ENCODE measurements at places on chromosomes 7 and 10. TPM values are rescaled to one million over a fixed set of nuclear protein-coding genes. Genes with fewer than 3 reads are reported as not detected.

DNA sequence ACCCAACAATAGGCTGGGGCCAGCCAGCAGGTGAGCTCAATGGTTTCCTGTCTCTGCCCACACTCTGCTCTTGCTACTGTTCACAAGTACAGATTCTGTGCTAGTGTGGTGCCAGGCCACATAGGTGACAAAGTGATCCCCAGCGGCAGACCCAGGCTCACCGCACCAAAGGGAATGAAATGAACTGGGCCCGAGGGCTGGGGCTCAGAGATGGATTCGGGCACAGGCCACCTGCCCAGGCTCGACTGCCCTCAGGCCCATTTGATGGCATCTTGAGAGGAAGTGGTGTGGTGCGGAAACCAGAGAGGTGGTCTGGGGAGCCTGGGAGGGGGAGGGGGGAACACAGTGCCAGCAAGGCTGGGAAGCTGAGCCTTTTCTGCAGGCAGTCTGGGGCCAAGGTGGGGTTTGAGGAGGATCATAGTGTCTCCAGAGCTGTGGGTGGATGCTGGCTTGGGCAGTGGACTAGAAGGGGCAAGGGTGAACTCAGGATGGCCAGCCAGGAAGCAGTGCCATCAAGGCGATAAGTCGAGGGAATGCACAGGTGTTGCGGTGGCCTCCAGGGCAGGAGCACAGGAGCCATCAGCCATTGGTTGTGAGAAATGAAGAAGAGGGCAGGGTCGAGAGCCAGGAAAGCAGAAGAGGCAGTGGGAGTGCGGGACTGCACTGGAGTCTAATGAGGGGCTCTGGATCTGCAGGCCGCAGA, 85.2 kb downstream of the ARHGAP22 start:
- DNase-seq = no peak

DNA sequence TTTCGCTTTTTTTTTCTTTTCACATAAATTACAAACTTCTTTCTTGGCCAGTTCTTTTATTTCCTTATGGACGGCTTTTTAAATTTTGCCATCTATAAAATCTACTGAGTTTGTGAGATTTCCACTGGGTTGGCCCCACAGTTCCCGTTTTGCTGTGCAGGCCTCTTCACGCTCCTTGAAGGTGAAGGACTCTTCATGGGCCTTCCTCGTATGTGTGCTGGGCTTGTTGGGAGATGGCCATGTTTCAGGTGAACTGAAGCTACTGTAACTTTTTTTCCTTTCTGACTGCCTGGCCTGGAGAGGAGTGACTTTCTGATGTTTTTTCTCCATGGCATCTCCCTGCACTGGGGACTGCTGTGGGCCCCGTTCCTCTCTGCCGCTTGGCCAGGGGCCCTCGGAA, 262.4 kb downstream of the COBL start:
- DNase-seq = no peak

DNA sequence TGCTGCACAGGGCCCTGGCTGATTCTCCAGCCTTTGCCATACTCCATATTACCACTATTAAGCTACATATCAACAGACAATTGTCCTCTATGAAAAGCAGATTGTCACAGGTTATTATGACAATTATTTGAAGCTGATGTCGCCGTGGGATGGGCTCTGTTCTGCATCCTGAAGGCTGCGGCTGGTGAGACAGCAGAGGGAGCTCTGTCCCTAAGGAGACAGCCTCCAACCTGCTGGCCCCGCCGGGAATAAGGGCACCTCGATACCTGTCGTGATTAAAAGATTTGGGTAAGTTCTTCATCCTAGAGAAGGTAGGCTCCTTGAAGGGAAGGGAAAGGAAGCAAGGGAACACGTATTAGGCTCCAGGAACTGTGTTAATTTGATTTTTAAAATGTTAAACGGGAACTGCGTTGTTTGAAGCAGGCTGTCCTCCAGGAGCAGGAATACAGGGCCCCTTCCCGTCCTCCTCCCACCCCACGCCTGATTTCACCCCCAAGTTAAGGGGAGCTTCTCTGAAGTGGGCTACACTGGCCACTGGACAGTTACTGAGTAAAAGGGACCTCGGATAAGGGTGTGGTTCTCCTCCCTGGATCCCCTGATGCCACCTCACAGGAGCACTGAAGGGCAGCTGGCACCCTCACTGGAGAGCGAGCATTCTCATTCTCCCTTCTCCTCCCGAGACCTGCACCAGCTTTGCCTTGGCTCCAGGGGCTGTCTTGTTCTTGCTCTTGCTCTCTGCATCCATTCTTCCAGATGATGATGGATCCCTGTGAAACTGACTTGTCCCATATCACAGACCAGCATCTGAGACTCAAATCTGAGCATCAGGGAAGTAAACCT, 11.8 kb upstream of the TIAL1 start:
- DNase-seq = no peak

DNA sequence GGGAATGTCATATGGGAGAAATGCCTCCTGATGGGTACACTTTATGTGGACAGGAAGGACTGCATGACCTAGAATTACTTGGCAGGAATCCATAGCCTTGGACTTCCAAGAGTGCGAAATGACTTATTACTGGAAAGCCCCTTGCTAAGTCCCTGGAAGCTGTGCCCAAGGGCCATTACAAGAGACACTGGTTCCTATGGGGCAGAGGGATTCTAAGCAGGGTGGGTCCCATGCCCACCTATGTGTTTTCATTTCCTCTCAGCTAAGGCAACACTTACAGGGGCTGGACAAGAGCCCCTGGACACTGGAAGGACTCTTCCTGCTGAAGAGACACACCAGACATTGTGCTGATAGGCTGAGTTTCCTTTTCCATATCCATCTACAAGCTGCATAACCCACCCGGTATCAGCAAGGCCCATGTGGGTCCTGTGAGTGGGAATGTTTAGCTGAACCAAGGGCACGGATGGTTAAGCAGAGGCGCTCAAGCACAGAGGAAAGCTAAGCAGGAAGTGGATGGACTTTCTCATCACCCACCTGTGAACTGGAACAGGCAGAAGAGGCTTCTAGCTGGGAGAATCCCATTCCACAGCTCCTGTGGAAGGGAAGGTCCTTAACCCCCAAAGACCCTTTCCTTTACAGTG, 56.2 kb downstream of the XPNPEP1 start:
- no peak for DNase-seq

DNA sequence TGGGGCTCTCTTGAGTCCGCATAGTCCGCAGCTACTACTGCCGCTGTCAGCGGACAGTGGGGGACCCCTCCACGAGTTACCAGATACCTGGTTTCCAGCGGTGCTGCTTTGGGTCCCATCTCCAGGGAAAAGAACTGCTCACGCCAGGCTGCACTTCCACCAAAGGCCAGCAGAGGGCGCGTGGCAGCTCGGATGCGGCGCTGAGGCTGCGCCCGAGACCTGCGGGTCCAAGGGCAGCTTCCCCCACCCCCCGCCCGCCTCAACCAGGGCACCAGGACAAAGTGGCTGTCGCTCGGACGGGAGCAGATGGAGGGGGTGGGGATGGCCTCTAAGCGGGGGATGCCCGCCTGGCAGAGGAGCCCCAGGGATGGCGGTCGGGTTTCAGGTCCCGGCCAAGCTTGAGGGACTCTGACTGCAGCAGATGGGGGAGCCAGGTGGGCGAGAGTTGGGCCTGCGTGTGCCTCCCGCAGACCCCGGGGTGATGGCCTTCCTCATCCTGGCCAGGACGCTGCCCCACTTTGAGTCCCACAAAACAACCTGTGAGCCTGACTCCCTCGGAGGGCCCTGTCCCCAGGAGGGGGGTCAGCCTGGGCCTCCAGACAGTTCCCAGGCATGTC, 23.8 kb upstream of the ZNF735 start:
- no peak for DNase-seq

- no peak for DNase-seq
Observed at GRCh38 chr7:3235322-3235721, 65.7 kb upstream of the SDK1 start.

- no peak for DNase-seq
Observed at GRCh38 chr10:86337121-86337601, 29.4 kb downstream of the GRID1 start.

GRCh38 chr7:143295870-143296269, 7.7 kb downstream of the CASP2 start:
- no peak for DNase-seq

DNA sequence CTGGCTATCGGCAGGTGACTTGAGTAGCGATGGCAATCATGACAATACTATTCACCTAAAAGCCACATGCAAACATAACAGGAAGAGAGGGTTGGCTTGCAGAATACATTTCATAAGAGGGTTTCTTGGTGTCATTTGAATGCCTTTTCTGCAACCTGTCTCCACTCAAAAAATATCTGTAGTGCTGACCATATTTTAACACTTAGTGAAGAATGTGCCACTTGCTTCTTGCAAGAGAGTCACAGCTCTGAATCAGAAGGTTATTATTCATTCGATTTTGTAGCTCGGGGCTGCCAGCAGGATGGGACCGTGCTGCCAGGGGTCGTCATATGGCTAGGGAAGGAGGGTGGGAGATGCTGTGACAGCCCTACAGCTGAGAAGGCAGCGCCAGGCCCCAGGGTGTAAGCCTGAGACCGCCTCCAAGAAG, 152.0 kb upstream of the PITRM1 start:
- DNase-seq = no peak

GRCh38 chr7:106588422-106589197, 72.3 kb downstream of the CCDC71L start:
- no peak for DNase-seq

GRCh38 chr7:29043576-29043975, 85.4 kb upstream of the TRIL start:
- no peak for DNase-seq

DNA sequence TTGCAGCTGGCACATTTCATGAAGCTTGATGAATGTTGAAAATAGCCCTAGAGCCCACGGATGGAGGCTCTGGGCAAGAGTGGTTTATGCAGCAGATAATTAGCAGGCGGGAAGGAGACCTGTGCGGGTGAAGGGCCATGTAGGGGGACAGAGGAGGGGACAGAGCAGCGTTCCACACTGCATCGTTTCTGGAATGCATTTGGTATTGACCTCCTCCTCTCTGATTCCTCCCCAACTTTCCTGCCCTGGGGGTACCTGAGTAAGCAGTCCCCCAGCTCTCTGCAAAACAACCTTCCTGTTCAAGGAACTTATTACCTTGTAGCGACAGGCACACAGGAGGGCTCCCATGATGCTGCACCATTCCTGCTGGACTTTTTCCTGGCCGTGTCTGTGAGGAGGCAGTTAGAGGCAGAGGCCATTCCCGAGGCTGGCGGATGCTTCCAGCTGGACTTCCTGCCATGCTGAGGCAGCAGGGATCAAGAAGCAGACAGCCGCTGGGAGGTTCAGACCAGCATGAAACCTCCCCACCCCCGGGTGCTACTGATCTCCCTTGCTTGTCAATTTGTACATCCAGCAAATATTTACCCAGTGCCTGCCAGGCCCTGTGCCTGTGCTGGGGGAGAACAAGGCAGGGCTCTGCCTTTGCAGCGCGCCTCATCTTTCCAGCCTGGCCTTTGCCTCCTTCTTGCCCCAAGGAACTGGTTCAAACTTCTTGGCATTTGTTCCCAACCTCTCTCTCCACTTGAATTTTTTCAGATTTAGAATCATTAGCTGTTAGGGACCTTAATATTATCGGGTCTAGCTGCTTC, 28.7 kb downstream of the SLC29A3 start:
- DNase-seq = no peak

GRCh38 chr7:28297801-28298459, 114.4 kb upstream of the CREB5 start:
- DNase-seq = no peak

DNA sequence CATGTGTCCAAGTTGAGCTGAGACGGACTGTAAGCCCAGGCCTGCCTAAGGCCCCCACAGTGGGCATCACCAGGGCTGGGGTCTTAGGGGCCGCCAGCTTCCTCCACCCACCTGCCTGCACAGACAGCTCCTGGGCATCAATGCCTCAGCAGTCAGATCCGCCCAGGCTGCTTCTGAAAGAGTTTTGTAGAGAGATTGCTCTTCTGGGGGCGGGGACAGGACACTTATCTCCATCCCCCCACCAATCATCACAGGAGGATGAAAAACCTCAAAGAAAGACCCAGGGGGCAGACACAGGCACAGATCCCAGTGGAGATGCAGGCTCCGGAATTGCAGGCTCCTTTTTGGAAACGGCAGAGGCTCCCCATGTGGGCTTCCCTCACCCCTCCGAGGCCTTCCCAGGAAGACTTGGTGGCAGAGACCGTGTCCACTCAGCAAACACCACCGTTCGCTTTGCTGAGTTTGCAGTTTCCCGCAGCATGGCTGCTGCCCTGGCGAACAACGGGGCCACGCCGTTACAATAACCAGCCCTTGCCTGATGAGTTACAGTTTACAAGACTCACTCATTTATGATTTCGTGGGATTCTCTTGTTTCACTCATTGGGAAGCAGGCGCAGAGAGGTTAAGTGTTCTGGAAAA, 96.4 kb downstream of the MKI67 start:
- DNase-seq = no peak

DNA sequence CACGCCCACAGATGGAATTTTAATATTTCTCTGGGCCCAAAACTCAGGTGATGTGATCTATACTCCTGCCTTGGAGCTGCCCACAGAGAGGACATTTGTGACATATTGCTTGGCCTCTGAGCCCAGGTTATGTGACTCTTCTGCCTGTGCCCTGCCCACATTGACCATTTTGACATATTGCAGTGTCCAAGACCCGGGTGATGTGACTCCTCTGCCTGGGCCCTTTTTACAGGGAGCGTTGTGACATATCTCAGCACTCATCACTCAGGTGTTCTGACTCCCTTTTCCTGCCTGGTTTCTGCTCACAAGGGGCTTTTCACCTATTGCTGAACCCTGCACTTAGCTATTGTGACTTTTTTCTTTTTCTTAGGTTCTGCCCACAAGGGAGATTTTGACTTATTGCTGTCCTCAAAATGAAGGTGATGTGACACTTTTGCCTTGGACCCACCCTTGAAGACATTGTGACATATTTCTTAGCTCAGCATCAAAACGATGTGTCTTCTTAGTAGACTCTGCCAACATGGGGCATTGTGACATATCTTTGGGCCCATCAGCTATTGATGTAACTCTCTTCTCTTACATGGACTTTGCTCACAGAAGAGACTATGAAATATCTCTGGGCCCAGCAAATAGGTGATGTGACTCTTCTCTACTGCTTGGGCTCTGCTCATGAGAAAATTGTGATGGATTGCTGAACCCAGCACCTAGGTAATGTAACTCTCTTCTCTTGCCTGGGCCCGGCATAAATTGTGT, 11.0 kb upstream of the ZNF107 start:
- DNase-seq = no peak

DNA sequence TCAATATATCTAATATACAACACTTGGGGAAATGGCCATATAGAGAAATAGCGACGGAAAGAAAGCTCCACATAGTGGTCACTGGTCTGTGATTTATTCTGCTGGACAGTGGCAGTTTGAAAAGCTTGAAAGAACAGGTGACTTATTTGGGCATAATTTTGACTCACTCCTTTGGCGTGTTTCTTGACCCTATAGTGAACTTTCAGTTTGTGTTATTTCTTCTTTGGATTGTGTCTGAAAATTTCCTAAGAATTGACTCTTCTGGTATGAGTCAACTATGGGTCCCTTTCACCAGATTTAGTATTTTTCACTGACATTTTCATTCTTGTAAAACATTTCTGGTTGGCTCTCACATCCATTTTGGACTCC, 25.8 kb upstream of the IMMP2L start:
- DNase-seq = peak; percentile 26

Gene DDC
- total RNA-seq = not detected

Gene VENTX
- total RNA-seq = not detected

Gene ELN
- not detected for total RNA-seq

Gene VWC2
- total RNA-seq = under 0.01 TPM

Gene KCNIP2
- total RNA-seq = 0.29 TPM

Gene ITPRID1
- total RNA-seq = not detected

Gene HOXA1
- total RNA-seq = 2.8 TPM

Data from kidney epithelial cell (primary cell).